ENCODE measurements at places on chromosomes 12 and 14.

DNA sequence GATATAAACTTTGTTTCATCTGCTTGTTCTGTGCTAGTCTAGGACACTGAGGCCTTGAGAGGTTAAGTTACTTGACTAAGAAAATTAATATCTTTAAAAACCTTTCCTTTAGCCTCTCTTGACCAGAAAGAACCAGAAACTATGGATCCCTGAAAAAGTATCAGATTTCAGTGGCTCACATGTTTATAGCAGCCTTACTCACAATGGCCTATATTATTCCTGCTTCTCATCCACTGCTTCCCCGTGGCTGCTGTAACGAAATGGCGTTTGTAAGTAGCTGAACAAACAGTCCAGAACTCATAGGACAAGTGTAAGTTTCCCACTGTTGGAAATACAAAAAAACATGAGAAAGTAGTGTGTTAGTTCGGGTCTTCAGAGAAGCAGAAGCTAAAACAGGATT is 3.2 kb upstream of the PYGL start:
- no peaks in the 10 kb centered on the region for H3K36me3 ChIP-seq
- no peaks in the 10 kb centered on the region for H3K4me1 ChIP-seq
- DNase-seq: no peak
- H3K27ac ChIP-seq: no peak overlapping the region
- H3K4me3 ChIP-seq: no peak overlapping the region

GRCh38 chr14:55302367-55303124 is 31.3 kb downstream of the FBXO34 start:
- H3K4me1 ChIP-seq: peaks cover 78% of the 10 kb centered on the region
- DNase-seq: no peak
- no peaks in the 10 kb centered on the region for H3K27me3 ChIP-seq

GRCh38 chr12:79665212-79665887 is 25.4 kb downstream of the PAWR start:
- H3K27ac ChIP-seq: no peak overlapping the region
- H3K27me3 ChIP-seq: no peaks in the 10 kb centered on the region
- no peaks in the 10 kb centered on the region for H3K36me3 ChIP-seq
- H3K4me3 ChIP-seq: no peak overlapping the region

- peak overlapping the region; percentile 99 for H3K27ac ChIP-seq
- H3K4me1 ChIP-seq: peaks cover 21% of the 10 kb centered on the region
- no peak overlapping the region for H3K4me3 ChIP-seq
- peaks cover under 1% of the 10 kb centered on the region for H3K36me3 ChIP-seq
These were observed 2.9 kb upstream of the NAB2 start for GRCh38 chr12:57085999-57086492.

DNA sequence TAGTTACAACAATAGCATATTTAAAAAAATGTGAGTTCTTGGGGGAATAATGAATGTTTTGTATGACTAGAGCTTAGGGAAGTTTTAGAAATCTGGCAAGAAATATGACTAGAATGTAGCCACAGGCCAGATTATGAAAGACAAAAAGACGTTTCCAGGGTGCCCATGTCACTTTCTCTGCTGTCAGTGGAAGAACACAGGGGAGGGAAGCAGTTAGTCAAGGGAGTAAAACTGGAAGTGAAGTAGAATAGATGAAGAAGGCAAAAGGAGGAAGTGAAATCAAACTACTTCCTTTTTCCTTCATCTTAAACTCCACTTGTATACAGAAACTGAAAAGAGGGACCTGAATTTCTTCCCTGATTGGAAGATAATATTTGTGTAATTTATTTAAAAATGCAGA is 81.2 kb upstream of the ATP2B1 start:
- H3K27ac ChIP-seq: no peak overlapping the region
- no peak overlapping the region for H3K4me3 ChIP-seq
- H3K36me3 ChIP-seq: no peaks in the 10 kb centered on the region
- no peaks in the 10 kb centered on the region for H3K27me3 ChIP-seq

GRCh38 chr12:110247340-110248095 is 33.5 kb upstream of the ATP2A2 start:
- H3K27ac ChIP-seq: peak overlapping the region; percentile 62
- peak; percentile 65 for DNase-seq
- H3K27me3 ChIP-seq: no peaks in the 10 kb centered on the region
- peaks cover 42% of the 10 kb centered on the region for H3K4me1 ChIP-seq
- H3K4me3 ChIP-seq: no peak overlapping the region
